ENCODE measurements at places on chromosomes 5 and 9. TPM values are rescaled to one million over a fixed set of nuclear protein-coding genes. Genes with fewer than 3 reads are reported as not detected.

Gene SHISAL2B
- total RNA-seq, result not detected

Gene DMRT2
- total RNA-seq, result 2.1 TPM

Gene SLC26A2
- 21.8 TPM for total RNA-seq

Gene CD72
- total RNA-seq, result 5.9 TPM

Gene PCDHGA8
- 2.4 TPM for total RNA-seq

Gene SLC34A3
- total RNA-seq, result not detected

Gene CSF2
- total RNA-seq, result not detected

Gene RXRA
- total RNA-seq, result 53.3 TPM

Gene MARCOL
- not detected for total RNA-seq

Gene SPATA31A7
- total RNA-seq, result not detected

Gene ANXA2R
- total RNA-seq, result 5.5 TPM

Gene MYOT
- not detected for total RNA-seq

Gene SERINC5
- total RNA-seq, result 32.8 TPM

Gene POU5F2
- 3.0 TPM for total RNA-seq

Gene PCDHGB6
- 7.2 TPM for total RNA-seq

Gene EXD3
- 18.3 TPM for total RNA-seq

Gene SNCB
- not detected for total RNA-seq

Gene RARS1
- total RNA-seq, result 86.9 TPM

Gene CAVIN4
- 0.74 TPM for total RNA-seq

Gene MRPL41
- total RNA-seq, result 78.5 TPM

Gene TMEM252
- total RNA-seq, result not detected

Gene DNAH5
- 0.96 TPM for total RNA-seq

Gene CDX1
- total RNA-seq, result not detected

Gene WWC1
- 0.63 TPM for total RNA-seq

Data from omental fat pad (tissue), 4 donors.